A549 treated with CpdA at 1 μM for 4 hours (cell line): ENCODE measurements at places on chromosomes 5 and 9. TPM values are rescaled to one million over a fixed set of nuclear protein-coding genes. Genes with fewer than 3 reads are reported as not detected.

Gene GABRB2
- total RNA-seq, result not detected in 5 replicates

Gene AK8
- total RNA-seq, result 0.84 to 1.4 TPM (median 1.2 TPM) in 5 replicates

Gene RECK
- 4.5 to 5.9 TPM (median 5.7 TPM) in 5 replicates for total RNA-seq

Gene PDCD1LG2
- total RNA-seq, result 0.33 to 0.59 TPM (median 0.36 TPM) in 5 replicates
